ENCODE measurements at places on chromosomes 3 and 15.

DNA sequence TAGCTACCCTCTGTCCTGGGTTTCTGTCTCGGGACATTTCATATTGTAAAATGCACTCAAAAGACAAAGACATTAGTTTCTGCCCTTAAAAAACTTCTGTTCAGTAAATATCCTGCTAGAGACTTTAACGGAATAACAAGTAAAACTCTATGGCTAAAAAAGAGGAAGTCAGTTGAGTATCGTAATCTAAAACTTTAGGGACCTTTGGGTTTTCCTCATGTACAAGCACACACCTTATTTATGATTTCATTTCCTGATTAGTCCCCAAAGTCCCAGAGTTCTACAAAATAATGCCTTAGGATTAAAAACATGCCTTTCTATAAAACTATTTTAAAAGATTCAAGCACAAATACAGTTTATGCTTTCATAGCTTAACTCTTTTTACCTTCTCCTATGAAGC, 585.9 kb downstream of the UNC13C start:
- DNase-seq: no peak

DNA sequence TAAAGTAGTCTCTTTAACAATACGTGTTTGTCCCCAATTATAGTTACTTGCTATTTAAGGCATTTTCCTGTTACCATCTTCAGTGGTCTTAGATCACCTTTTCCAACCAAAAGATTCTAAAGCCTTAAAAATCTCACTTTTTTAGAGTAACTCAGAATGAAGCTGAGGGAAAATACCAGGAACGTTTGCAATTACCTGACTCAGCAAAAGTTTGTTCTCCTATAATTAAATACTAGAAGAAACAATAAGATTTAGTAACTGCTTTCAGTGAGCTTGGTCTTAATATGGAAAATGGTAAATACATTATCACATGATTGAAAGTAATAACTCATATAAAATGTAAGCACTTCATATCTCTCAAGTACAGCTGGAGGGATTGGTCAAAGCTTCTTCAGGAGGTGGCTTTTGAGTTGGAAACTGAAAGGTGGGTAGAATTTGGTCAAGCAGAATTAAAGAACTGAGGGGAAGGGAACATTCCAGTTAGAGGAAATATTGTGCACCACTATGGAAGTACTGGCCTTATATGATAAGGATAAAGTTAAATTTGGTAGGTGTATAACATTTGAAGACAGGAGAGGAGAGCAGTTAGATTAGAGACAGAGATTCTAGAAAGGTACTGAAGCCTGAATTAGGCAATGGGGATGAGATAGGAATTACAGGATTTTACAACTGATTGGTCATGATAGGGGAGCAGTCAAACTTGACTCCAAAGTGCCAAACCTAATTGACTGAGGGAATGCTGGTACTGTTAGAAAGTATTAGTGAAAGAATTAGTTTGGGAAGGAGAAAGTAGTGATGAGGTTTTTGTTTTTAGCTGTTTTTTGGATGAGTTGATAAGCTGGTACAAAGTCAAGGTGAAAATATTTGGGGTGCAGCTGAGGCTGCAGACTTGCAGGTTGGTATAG, 21.9 kb downstream of the TSC22D2 start:
- DNase-seq: no peak

- no peak for DNase-seq
Observed at GRCh38 chr3:123169930-123170329, 31.8 kb upstream of the SEC22A start.

- no peak for DNase-seq
Observed at GRCh38 chr3:114081037-114081436, 24.5 kb downstream of the QTRT2 start.

DNA sequence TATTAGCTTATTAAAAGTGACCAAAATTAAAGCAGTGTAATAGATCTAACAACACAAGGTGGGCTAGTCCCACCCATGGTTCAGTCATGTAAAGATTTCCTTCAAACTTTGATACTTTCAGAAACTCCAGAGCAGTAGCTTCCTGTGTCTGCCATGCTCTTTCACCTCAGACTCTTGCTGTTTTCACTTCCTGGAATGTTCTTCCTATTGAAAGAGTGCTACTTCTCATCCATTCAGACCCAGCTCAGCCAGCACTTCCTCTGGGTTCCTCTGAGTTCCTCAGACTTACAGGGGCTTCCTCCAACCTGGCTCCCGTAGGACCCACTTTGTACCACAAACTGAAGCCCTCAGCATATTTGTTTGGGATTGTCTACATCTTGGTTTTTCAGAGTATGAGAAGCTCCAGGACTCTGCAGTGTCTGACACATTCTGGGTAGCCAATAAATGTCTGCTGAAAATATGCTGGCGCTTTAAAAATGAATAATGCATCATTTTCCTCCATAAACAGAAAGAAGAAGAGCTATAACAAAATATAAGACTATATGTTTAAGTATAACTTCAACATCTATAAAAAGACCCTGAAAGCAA, 18.0 kb downstream of the NCEH1 start:
- no peak for DNase-seq

GRCh38 chr3:121642601-121643314, 17.9 kb downstream of the HCLS1 start:
- DNase-seq: no peak

- no peak for DNase-seq
Observed at GRCh38 chr3:14042680-14043079, 82.0 kb downstream of the CHCHD4 start.

GRCh38 chr15:40061212-40061901, 22.4 kb upstream of the SRP14 start:
- no peak for DNase-seq

DNA sequence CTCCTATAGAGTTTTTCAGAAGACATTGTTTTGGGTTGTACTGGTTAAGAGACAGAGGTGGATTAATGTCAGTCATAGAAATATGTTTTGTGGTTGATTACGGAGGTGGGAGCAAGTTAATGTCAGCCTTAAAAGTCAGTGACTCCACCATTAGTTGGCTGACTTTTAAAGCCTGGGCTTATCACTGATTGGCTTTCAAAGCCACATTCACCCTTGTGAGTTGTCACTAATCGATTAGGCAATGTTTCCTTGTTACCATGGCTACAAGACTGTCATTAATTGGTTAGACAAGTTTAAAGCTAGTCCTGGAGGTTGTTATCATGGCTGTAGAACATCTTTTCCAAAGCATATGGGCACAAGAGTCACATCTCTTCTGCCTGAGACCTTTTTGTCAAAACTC, 73.0 kb downstream of the NEO1 start:
- DNase-seq: no peak

DNA sequence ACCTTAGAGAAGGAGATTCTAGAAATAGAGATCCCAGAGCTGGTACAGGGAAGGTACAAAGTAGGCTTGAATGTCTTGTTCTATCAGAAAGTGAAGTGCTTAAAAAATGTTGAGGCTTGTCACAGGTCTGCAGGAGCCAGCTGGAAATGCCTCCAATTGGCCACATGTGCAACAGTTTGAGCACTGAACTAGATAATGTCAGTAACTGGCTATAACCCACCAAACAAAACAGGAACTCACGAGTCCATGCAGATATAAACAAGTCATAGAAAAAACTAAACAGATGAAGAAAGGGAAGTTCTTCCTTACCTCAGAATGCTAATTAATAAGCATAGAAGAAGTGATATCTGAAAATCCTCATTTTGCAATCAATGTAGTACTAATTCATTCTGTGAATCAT, 11.9 kb upstream of the TF start:
- DNase-seq: no peak

- DNase-seq: no peak
Observed at GRCh38 chr3:4313606-4314293, 10.6 kb downstream of the SETMAR start.

- no peak for DNase-seq
Observed at GRCh38 chr3:122745369-122746021, 48.1 kb downstream of the HSPBAP1 start.

DNA sequence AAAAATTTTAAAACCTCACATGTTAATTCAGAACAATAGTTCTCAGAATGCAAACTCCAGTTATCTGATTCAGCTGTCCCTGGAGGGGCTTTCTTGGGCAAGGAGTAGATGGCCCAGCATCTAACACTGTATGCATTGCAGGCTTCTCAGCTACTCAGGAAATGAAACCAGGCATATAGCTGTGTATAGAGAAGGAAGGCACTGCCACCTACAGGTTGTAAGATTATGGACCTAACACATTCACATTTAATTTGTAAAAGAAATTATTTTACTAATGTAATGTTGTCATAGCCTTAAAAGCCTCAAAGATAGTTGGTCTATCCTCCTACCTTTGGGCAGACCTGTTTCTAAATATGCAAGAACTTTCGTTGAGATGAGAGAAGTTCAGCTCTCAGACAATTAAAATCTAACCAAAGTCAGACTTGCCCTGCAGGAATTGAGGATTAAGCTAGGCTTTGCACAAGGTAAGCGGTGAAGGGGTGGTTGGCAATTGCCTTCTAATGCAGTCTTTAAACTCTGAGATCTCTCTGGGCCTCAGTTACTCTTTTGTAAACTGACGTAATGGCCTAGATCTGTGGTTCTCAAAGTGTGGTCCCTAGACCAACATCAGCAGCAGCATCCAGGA, 132.8 kb upstream of the SLC24A5 start:
- peak; percentile 16 for DNase-seq

- DNase-seq: no peak
Observed at GRCh38 chr15:98570119-98570518, 78.2 kb upstream of the IGF1R start.

- peak; percentile 35 for DNase-seq
Observed at GRCh38 chr15:38068626-38069391, 134.4 kb downstream of the TMCO5A start.

- no peak for DNase-seq
Observed at GRCh38 chr3:113954091-113954685, 6.4 kb downstream of the ZDHHC23 start.

- DNase-seq: no peak
Observed at GRCh38 chr3:182920515-182921084, 59.7 kb downstream of the DCUN1D1 start.

DNA sequence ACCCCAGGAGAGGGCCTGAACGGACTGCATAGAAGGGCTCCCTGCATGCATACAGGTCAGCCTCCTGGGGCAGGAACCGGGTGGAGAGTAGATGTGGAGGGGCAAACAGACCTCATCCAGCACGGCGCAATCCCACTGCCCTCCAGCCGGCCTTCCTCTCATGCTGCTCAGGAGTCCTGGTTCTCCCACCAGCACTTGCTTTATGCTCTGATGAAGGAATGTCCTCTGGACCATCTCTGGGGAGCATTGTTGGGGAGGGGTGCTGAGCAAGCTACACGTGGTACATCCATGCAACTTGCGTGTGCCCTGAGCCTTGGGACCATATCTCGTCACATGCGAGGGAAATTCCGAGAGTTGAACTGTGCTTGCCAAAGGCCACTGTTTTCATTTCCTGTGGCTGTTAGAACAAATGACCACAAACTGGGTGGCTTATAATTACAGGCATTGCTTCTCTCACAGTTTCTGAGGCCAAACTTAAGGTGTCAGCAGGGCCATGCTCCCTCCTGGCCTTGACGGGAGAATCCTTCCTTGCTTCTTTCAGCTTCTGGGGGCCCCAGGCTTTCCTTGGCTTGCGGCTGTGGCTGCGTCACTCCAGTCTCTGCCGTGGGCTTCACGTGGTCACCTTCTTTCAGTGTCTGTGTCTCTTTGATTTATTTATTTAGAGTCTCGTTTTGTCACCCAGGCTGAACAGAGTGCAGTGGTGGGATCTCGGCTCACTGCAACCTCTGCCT, 12.2 kb downstream of the SELENOS start:
- no peak for DNase-seq

GRCh38 chr3:10845001-10845761, 29.2 kb downstream of the SLC6A11 start:
- peak; percentile 22 for DNase-seq

DNA sequence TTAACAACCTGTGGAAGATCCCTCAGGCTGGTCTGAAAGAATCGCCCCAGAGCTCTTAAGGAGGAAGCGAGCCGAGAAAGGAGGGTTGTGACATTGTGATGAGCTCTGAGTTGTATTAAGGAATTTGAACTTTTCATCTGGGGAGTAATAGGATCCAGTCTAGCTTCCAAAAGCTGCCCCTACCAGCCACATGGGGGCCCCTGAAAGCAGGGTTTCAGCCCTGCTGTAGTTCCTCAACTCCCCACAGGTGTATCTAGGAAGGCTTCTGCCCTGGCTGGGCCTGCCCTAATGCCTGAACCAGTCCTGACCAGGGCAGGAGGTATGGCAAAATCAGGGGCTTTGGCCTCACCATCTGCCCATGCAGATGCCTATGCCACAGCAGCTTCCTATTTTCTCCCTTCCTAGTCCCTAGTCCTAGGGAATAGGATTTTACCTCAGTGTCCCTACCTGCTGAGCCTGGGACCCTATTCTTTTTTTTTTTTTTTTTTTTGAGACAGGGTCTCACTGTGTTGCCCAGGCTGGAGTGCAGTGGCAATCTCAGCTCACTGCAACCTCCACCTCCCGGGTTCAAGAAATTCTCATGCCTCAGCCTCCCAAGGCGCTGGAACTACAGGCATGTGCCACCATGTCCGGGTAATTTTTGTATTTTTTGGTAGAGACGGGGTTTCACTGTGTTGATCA, 5.0 kb upstream of the AP3S2 start:
- no peak for DNase-seq

- peak; percentile 71 for DNase-seq
Observed at GRCh38 chr15:65377976-65378366, at the start of gene IGDCC3. IGDCC3 (minus strand) TSS chr15:65378002; CDS start chr15:65377788, 214 bp downstream.

- DNase-seq: peak; percentile 64
Observed at GRCh38 chr15:55289746-55290527, at the start of gene RAB27A. RAB27A (minus strand) TSS chr15:55289813; CDS start chr15:55234934, 54,879 bp downstream.

DNA sequence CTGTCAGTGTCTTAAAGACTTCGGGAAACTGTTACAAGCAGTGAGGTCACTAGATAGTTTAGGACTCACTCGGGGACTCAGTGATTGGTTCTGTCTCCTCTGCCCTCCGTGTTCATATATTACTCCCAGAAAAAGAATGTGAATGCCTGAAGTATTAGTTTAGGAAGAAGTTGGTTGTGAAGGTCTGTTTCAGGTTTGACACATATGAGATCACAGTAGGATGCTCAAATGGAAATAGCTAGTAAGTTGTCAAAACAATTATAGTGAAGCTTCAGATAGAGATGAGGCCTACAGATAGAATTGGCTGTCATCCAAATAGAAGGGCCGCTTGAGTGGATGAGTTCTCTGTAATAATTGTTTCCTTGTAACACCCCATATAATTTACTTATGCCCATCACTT, 172.6 kb downstream of the PLCL2 start:
- no peak for DNase-seq

- no peak for DNase-seq
Observed at GRCh38 chr15:61083788-61084134, 145.3 kb downstream of the RORA start.

GRCh38 chr3:70855149-70855548, 542.7 kb upstream of the MDFIC2 start:
- no peak for DNase-seq

DNA sequence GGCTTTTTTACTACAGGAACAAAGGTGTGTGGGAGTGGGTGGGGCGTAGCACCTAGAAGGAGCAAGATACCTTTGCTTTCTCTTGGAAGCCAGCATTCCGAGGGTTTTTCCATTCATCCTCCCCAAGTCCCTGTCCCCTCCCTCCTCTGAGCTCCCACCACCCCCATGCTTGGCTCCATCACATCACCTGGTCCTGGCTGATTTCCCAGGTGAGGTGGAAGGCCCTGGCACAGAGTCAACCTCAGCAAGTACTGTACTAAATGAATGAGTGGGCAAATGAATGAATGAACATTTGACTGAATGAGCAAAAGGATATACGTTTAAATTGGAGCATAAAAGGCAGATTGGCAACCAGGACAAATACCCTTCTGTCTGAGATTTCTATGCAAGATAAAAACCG, 45.4 kb downstream of the DZIP1L start:
- DNase-seq: no peak
